Activated B cell treated with CpG ODN at 0.5 μM for 24 hours (primary cell): ENCODE measurements at places on chromosomes 7 and 10. TPM values are rescaled to one million over a fixed set of nuclear protein-coding genes. Genes with fewer than 3 reads are reported as not detected.

FBXO24 gene
- total RNA-seq = 0.29 and 1.9 TPM in 2 replicates

PARP12 gene
- 104 and 128 TPM in 2 replicates for total RNA-seq

PNLIP gene
- not detected in 2 replicates for total RNA-seq

ZNF680 gene
- 17.1 and 22.0 TPM in 2 replicates for total RNA-seq

RBP3 gene
- not detected in 2 replicates for total RNA-seq

MYOZ1 gene
- total RNA-seq = not detected in 2 replicates

ATRNL1 gene
- total RNA-seq = 1.0 and 1.2 TPM in 2 replicates

RBP4 gene
- not detected in 2 replicates for total RNA-seq

FAM25C gene
- total RNA-seq = not detected in 2 replicates

LEP gene
- not detected in 2 replicates for total RNA-seq

SAP25 gene
- total RNA-seq = 13.8 and 24.1 TPM in 2 replicates

RGR gene
- not detected in 2 replicates for total RNA-seq

DYNC1I1 gene
- total RNA-seq = not detected in 2 replicates

CCDC172 gene
- not detected in 2 replicates for total RNA-seq

EPHB4 gene
- 2.5 and 4.1 TPM in 2 replicates for total RNA-seq

PNLIPRP1 gene
- not detected in 2 replicates for total RNA-seq

GLI3 gene
- not detected in 2 replicates for total RNA-seq

FAM24B gene
- total RNA-seq = 7.3 and 10.0 TPM in 2 replicates

PTPRN2 gene
- 1.6 and 1.8 TPM in 2 replicates for total RNA-seq

ERV3-1 gene
- 23.2 and 24.8 TPM in 2 replicates for total RNA-seq

TLX1 gene
- total RNA-seq = not detected in 2 replicates

ADRB1 gene
- total RNA-seq = not detected in 2 replicates

WEE2 gene
- not detected in 2 replicates for total RNA-seq

OR2A1 gene
- total RNA-seq = 0.05 TPM in 1 of 2 replicates, not detected in the other

MSMB gene
- not detected in 2 replicates for total RNA-seq

HILPDA gene
- 14.5 and 17.0 TPM in 2 replicates for total RNA-seq

SFXN2 gene
- 22.1 and 28.9 TPM in 2 replicates for total RNA-seq

SRI gene
- 97.4 and 101 TPM in 2 replicates for total RNA-seq

CDHR3 gene
- total RNA-seq = 0.56 and 0.75 TPM in 2 replicates

RNF32 gene
- total RNA-seq = 1.0 and 2.9 TPM in 2 replicates

KLLN gene
- total RNA-seq = 2.4 and 2.6 TPM in 2 replicates

ASZ1 gene
- total RNA-seq = not detected in 2 replicates

AZGP1 gene
- not detected in 2 replicates for total RNA-seq

PON3 gene
- not detected in 2 replicates for total RNA-seq

SLC18A3 gene
- total RNA-seq = not detected in 2 replicates

WDFY4 gene
- total RNA-seq = 480 and 488 TPM in 2 replicates

ACSL5 gene
- 50.8 and 53.5 TPM in 2 replicates for total RNA-seq

ACBD7 gene
- not detected in 2 replicates for total RNA-seq

A1CF gene
- total RNA-seq = not detected in 2 replicates

TMEM26 gene
- not detected in 2 replicates for total RNA-seq

IQCE gene
- 7.5 and 7.7 TPM in 2 replicates for total RNA-seq

ZNF722 gene
- total RNA-seq = not detected in 2 replicates

FFAR4 gene
- not detected in 2 replicates for total RNA-seq

DNA2 gene
- 6.6 and 8.1 TPM in 2 replicates for total RNA-seq

TMEM139 gene
- total RNA-seq = 0.34 and 0.47 TPM in 2 replicates

LIPM gene
- not detected in 2 replicates for total RNA-seq

ADAMTS14 gene
- 0.04 TPM in 1 of 2 replicates, not detected in the other for total RNA-seq
